ENCODE measurements at places on chromosomes 4 and X.

DNA sequence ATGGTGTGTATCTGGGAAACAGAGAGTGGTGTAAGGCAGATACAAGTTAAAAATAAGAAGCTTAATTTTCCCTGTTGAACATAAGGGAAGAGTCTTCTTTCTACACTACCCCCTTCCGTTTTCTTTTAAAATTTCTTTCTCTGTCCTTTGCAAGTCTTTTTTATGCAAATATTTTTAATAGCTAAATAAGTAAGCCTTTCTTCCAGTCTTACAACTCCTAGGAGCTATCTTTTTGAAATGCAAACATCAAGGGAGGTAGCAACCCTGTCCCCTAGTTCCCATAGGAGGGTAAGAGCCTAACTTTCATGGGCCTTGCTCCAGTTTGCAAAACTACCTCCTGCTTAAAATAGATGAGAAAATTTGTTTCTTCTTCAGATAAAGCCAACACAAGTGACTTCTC is 121.5 kb downstream of the MBNL3 start:
- no peak overlapping the region for H3K4me3 ChIP-seq
- H3K27me3 ChIP-seq = no peaks in the 10 kb centered on the region
- H3K36me3 ChIP-seq = no peaks in the 10 kb centered on the region
- H3K27ac ChIP-seq = no peak overlapping the region
- DNase-seq = no peak

DNA sequence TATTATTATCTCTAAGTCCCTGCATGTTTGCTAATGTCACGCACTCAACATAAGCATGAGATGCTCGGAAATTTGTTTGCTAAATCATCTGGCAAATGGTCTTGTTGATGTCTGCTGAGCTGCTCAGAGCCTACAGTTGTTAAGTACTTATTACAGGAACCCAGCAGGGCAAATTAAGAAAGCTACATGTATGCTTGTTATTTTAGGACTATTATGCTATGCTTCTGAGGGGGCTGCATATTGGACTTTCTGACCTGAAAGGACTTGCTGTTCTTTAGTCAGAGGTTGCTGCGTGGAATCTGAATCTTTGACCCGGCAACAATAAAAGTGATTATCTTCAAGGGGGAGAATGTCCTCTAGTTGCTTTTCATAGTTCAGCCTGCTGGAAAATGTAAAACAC is 36.3 kb upstream of the TENM3 start:
- DNase-seq = no peak
- H3K4me3 ChIP-seq = no peak overlapping the region
- no peaks in the 10 kb centered on the region for H3K27me3 ChIP-seq
- peaks cover 59% of the 10 kb centered on the region for H3K4me1 ChIP-seq
- no peaks in the 10 kb centered on the region for H3K36me3 ChIP-seq
- H3K27ac ChIP-seq = no peak overlapping the region

DNA sequence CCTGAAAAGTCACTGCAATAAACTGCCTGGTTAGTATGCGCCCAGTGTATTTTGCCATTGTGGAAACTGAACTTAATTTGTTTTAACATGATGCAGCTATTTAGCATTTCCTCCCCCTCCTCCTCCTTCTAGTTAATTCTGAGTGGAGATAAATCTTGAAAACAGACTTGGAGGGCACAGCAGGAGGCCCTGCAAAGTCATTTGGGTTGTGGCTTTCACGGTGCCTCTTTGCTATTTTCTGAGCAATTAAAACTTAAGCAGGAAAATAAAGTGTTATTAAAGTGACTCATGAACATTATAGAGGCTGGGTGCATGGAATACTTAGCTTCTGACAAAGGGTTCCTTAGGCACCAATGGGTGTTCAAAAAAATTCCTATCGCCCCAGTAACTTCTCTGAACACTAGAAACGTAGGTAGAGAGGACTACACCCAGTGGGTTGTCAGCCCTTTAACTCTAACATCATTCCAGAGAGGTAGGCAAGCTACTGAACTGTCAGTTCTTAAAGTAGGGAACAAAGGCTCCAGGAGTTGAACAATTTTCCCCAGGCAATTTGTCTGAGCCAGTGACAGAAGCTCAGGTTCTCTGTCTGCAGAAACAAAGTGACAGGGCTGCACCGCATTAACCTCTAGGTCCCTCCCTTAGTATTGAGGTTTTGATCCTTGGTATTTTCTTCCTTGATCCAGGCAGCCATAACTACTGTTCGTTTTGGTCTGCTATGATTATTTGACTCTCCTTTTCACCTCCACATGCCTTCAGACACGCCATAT is 158.3 kb upstream of the KIT start:
- no peaks in the 10 kb centered on the region for H3K36me3 ChIP-seq
- no peak overlapping the region for H3K4me3 ChIP-seq
- H3K4me1 ChIP-seq = peaks cover 14% of the 10 kb centered on the region
- no peaks in the 10 kb centered on the region for H3K27me3 ChIP-seq

DNA sequence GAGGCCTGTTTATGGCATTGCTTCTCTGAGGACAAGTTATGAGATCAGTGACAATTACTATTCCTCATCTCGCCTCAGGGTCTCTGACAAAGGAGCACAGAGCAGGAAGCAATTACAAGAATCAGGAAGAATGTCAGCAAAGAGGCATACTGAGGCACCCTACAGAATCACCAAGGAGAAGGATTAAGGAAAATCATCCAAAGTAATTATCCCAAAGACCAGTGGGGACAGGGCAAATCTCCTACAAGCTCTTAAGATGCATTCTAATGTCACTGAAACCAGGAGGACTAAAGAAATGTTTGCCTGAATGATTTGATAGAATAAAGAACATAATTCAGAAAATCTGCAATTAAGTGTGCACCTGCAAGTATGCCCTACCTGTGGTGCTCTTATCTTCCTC is 206.2 kb downstream of the RCHY1 start:
- H3K27ac ChIP-seq = no peak overlapping the region
- no peak overlapping the region for H3K4me3 ChIP-seq
- no peaks in the 10 kb centered on the region for H3K4me1 ChIP-seq
- no peak for DNase-seq
- peaks cover 8% of the 10 kb centered on the region for H3K27me3 ChIP-seq
- H3K36me3 ChIP-seq = peaks cover 2% of the 10 kb centered on the region

Measured in mesothelial cell of epicardium (in vitro differentiated cells).